ENCODE measurements at places on chromosomes 1 and 21.

- H3K4me1 ChIP-seq, result no peaks in the 10 kb centered on the region
- H3K4me3 ChIP-seq, result no peak overlapping the region
- no peak overlapping the region for H3K27ac ChIP-seq
- DNase-seq, result no peak
- peaks cover 2% of the 10 kb centered on the region for H3K36me3 ChIP-seq
Measured at GRCh38 chr1:184504040-184504954, 117.5 kb downstream of the C1orf21 start.

GRCh38 chr1:6594977-6595740 lies 7.5 kb downstream of the KLHL21 start:
- no peaks in the 10 kb centered on the region for H3K27me3 ChIP-seq
- H3K27ac ChIP-seq, result no peak overlapping the region
- H3K4me1 ChIP-seq, result peaks cover 19% of the 10 kb centered on the region
- DNase-seq, result no peak
- peaks cover 89% of the 10 kb centered on the region for H3K36me3 ChIP-seq
- no peak overlapping the region for H3K4me3 ChIP-seq

- no peaks in the 10 kb centered on the region for H3K36me3 ChIP-seq
- DNase-seq, result no peak
- H3K27me3 ChIP-seq, result no peaks in the 10 kb centered on the region
- no peak overlapping the region for H3K27ac ChIP-seq
- H3K4me1 ChIP-seq, result no peaks in the 10 kb centered on the region
- H3K4me3 ChIP-seq, result no peak overlapping the region
Measured at GRCh38 chr1:117618450-117619122, 12.7 kb downstream of the TENT5C start.

- peaks cover 5% of the 10 kb centered on the region for H3K4me1 ChIP-seq
- no peaks in the 10 kb centered on the region for H3K36me3 ChIP-seq
- no peak for DNase-seq
Measured at GRCh38 chr1:154769193-154769895, 100.7 kb downstream of the KCNN3 start.

DNA sequence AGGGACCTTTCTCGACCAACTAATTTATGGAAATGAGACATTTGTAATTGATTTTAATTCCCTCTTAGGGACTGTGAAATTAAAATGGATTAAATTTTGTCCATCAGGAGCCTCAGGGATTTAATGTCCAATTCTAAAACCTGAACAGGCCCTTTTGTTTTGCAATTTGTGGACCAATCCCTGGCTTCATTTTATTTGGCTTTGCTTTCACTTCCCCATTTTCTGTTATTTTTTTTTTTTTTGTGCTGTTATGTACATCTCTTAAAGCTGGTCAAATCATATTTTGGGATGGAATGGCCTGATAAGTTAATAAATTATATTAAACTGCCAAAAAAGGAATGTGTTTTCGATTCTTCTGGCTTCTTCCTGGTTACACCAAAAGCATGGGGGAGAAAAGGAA lies 28.9 kb downstream of the ZSCAN20 start:
- no peaks in the 10 kb centered on the region for H3K36me3 ChIP-seq
- H3K27ac ChIP-seq, result no peak overlapping the region
- no peaks in the 10 kb centered on the region for H3K4me1 ChIP-seq
- H3K4me3 ChIP-seq, result no peak overlapping the region
- DNase-seq, result no peak
- H3K27me3 ChIP-seq, result no peaks in the 10 kb centered on the region

DNA sequence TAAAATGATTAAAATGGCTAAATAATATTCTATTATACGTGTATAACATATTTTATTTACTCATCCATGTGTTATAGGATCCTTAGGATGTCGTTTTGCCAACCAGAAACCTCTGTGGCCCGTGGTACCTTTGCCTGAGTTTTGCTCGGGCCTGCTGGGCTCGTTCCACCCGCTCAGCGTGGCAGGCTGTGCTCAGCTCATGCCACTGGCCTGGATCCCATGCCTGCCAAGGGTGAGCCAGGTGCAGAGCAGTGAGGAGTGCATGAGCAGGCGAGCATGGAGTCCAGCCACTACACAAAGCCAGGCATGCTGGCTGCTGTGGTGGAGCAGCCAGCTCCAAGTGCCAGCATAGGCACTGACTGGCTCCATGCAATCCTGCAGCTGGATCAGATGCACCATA lies 417.2 kb downstream of the TTLL7 start:
- H3K27me3 ChIP-seq, result no peaks in the 10 kb centered on the region
- peaks cover 2% of the 10 kb centered on the region for H3K4me1 ChIP-seq
- no peak for DNase-seq

GRCh38 chr1:83999316-83999819 lies 436 bp upstream of the TTLL7 start:
- H3K4me1 ChIP-seq, result peaks cover 4% of the 10 kb centered on the region
- H3K4me3 ChIP-seq, result peak overlapping the region; percentile 92
- no peaks in the 10 kb centered on the region for H3K36me3 ChIP-seq

- H3K27ac ChIP-seq, result no peak overlapping the region
- DNase-seq, result no peak
- no peak overlapping the region for H3K4me3 ChIP-seq
Measured at GRCh38 chr1:112687785-112688496, 13.5 kb downstream of the MOV10 start.

DNA sequence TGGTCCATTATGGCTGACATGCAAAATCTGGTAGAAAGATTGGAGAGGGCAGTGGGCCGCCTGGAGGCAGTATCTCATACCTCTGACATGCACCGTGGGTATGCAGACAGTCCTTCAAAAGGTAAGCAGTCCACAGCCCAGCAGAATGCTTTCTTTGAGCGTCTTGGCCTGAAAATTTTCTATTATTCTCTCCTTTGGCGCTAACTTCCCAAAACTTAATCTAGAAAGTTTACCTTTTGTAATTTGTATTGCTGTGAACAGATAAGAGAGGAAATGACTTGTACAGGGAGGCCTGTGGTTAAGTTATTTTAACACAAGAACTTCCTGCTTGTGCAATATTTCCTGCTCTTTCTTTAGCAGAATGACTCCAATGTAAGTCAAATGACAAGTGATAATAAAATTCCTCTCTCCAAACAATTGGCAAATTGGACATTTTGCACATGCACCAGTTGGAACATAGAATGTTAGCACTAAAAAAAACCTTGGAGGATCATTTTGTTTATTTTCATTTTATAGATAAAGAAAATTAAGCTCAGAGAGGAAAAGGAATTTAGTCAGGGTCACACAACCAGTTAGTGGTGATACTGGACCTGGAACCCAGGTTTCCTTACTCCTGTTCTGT lies 18.9 kb downstream of the CAP1 start:
- peaks cover 28% of the 10 kb centered on the region for H3K36me3 ChIP-seq
- no peaks in the 10 kb centered on the region for H3K27me3 ChIP-seq
- peaks cover 6% of the 10 kb centered on the region for H3K4me1 ChIP-seq
- no peak overlapping the region for H3K4me3 ChIP-seq
- peak; percentile 77 for DNase-seq
- peak overlapping the region; percentile 2 for H3K27ac ChIP-seq

DNA sequence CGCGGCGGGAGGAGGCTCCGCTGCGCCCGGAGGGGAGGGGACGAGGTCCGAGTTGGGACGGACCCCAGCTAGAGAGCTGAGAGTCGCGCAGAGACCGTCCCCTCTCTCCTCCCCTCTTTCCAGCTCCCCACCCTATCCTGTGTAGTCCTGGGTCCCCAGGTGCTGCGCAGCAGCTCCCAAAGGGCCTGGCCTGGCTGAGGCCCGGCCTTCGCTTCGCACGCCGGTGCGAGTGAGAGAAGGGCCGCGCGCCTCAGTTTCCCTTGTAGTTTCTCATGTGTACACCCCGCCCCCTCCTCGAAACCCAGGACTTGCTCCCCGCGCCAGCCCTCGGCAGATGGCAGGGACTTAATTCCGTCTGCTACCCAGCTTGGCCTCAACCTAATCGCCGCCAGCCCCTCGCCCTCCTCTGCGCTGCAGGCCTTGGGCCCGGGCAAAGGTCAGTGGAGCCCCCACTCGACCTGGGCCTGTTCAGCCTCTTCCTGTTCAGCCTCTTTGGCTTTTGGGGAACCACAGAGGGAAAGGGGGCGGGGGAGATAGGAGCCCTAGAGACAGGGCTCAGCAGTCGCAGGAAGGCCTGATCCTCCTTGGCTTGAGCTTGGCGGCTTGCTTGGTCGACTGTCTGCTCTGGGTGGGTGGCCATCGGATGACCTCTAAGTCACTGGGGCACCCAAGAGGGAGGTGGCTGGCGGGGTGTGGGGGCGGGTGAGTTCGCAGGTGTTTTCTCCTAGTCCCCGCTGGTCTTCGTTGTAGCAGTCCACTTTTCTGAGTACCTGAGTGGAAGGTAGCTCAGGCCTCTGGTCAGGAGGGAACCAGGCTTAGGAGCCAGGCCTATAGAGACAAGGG lies 1.0 kb downstream of the ZNF687 start:
- DNase-seq, result peak; percentile 35
- peaks cover 19% of the 10 kb centered on the region for H3K4me1 ChIP-seq
- peak overlapping the region; percentile 95 for H3K4me3 ChIP-seq

GRCh38 chr1:196464480-196464941 lies 143.7 kb downstream of the KCNT2 start:
- no peaks in the 10 kb centered on the region for H3K27me3 ChIP-seq
- H3K4me1 ChIP-seq, result no peaks in the 10 kb centered on the region
- DNase-seq, result no peak
- H3K4me3 ChIP-seq, result no peak overlapping the region
- H3K36me3 ChIP-seq, result no peaks in the 10 kb centered on the region

DNA sequence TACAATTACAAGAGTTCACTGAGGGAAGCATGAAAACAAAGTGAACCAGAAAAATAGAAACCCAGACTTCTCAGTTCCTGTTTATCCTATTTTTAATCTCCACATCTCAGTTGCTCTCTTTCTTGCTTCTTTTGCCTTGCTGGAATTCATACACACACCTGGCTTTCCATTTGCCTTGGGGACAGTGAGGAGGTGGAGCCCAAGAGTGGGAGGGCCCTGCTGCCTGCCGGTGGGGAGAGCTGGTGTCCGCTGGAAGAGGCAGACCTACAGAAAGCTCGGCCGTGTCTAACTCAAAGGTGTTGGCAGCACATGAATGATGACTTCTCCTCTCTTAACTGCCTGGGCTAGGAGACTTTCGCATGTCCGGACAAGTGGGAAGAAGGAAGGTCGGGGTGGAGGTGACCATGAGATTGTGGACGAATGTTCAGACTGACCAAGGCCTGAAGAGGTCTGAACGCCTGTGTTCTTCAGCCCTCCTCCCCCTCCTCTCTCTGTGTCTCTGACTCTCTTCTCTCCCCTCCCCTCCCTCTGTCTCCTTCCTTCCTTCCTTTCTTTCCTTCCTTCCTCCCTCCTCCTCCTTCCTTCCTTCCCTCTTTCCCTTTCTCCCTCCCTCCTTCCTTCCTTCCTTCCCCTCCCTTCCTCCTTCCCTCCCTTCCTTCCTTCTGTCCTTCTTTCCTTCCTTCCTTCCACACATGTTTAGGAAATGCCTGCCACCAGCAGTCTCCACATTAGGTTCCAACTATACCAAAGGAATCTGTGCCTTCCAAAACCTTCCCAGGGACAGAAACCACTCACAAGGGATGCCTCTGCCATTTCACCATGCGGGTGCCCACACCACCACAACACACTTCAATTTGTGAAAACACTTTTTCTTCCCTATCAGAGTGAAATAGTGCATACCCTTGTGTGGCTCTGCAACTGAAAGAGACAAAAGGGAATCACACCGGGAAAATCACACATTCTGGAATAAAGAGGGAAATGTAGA lies 157.3 kb upstream of the RUNX1 start:
- H3K4me3 ChIP-seq, result no peak overlapping the region
- H3K4me1 ChIP-seq, result peaks cover 7% of the 10 kb centered on the region
- H3K27ac ChIP-seq, result no peak overlapping the region
- H3K36me3 ChIP-seq, result no peaks in the 10 kb centered on the region

GRCh38 chr1:6982860-6983259 lies 197.6 kb downstream of the CAMTA1 start:
- no peaks in the 10 kb centered on the region for H3K36me3 ChIP-seq
- H3K27ac ChIP-seq, result no peak overlapping the region
- DNase-seq, result no peak

All from mesenchymal stem cell (in vitro differentiated cells and primary cell).